Stimulated activated CD4-positive, alpha-beta T cell treated with anti-CD3 and anti-CD28 coated beads, Interleukin-4, amount 100 ng/mL, for 48 hours (primary cell): ENCODE measurements at places on chromosomes 13 and 19.

- DNase-seq: no peak
Observed at GRCh38 chr19:10979951-10980381, 19.1 kb downstream of the SMARCA4 start.

GRCh38 chr19:49056101-49056901, 1.2 kb downstream of the CGB7 start:
- peak; percentile 26 for DNase-seq

GRCh38 chr13:102392481-102393209, 9.2 kb downstream of the FGF14 start:
- peak; percentile 3 for DNase-seq

DNA sequence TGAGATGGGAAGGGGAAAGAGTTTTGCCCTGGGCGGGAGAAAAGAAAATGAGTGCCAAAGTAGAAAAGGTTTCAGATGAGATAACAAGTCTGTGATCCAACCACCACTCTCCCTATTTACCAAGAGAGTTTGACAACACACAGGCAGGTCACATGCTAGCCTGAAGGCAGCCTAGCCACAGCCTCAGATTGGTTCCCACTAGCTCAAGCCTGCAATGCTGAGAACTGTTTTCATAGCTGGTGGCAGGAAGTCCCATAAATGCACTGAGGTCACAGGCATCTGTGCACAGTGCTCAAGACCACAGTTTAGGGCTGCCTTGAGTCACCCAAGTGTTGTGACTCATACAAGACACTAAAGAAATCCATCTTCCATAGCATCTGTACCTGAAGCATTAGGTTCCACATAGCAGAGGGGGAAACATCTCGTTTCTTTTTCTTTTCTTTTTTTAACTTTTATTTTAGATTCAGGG, 18.5 kb upstream of the POP4 start:
- DNase-seq: peak; percentile 32

DNA sequence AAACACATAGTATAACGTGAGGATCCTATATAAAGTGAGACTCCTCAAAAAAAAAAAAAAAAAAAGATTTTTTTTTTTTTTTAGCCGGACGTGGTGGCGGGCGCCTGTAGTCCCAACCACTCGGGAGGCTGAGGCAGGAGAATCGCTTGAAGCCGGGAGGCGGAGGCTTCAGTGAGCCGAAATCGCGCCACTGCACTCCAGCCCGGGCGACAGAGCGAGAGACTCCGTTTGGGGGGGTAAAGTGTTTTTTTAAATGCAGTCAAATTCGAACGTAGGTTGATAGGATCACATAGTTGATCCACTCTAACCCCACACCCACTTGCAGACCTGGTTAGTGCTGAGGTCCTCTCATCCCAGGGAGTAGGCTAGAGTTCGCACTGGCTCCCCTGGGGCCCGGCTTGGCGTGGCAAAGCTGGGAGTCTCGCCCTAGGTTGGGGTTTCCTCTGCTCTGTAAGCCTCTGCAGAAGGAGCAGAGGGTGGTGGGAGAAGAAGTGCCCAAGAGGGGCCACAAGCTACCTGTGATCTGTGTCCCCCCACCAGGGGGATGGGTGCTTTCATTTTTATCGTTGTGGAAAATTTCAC, 6.5 kb downstream of the RNF225 start:
- DNase-seq: no peak

DNA sequence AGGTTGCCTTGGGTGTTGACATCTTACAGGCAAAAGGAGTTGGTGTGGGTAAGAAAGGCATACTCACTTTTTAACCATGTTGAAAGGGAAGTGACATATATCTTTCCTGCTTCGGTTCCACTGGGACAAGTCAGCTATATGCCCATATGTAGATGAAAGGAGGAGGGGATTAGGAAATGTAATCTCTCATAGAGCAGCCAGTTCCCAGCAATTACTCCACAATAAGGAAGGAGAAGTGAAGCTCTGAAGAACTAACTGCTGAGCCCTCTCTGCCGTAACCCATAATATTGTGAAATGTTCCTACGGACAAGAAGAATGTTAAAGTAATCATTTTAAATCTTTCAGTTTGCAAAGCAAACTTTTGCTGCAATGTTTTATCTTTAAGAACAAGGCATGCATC, 82.2 kb downstream of the EDNRB start:
- DNase-seq: no peak

DNA sequence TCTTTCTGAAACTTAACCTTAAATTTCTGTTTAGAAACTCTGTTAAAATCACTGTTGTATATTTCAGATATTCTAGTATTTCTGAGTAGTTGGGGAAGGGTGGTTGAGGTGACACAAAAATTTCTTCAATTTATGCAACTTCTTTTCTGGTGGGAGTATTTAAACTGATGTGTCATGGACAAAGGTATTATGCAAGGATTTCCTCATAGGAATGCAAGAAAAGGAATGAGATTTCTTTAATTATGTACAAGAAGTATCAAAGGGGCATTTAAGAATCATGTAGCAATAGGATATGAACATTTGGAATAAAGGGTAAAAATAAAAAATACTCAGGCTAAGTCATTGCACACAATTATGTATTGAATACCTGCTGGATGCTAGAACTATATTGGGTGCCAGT, 575.8 kb upstream of the KLF12 start:
- DNase-seq: no peak

GRCh38 chr13:99228737-99229691, 28.4 kb downstream of the UBAC2 start:
- no peak for DNase-seq

GRCh38 chr13:73001971-73002370, 56.8 kb upstream of the KLF5 start:
- DNase-seq: no peak

- no peak for DNase-seq
Observed at GRCh38 chr13:102589301-102589822, 7.4 kb upstream of the TPP2 start.

- no peak for DNase-seq
Observed at GRCh38 chr13:95740979-95741320, 64.0 kb downstream of the DNAJC3 start.

GRCh38 chr13:40681341-40682146, 15.1 kb upstream of the FOXO1 start:
- no peak for DNase-seq

- DNase-seq: no peak
Observed at GRCh38 chr13:44277459-44277858, 96.2 kb upstream of the SERP2 start.
